ENCODE measurements at places on chromosomes 13 and 19. TPM values are rescaled to one million over a fixed set of nuclear protein-coding genes. Genes with fewer than 3 reads are reported as not detected.

ARHGAP33 gene
- total RNA-seq, result 5.5 TPM

ZNF69 gene
- total RNA-seq, result 7.1 TPM

KRTDAP gene
- total RNA-seq, result not detected

WDR88 gene
- total RNA-seq, result not detected

KIR3DL1 gene
- total RNA-seq, result not detected

S1PR5 gene
- 4.8 TPM for total RNA-seq

LYL1 gene
- 1.3 TPM for total RNA-seq

ZNF541 gene
- 0.07 TPM for total RNA-seq
